Prostate gland (tissue), 2 donors: ENCODE measurements at places on chromosomes 6 and 20.

- no peak for DNase-seq
Observed at GRCh38 chr6:31908791-31909190, 6.9 kb upstream of the ZBTB12 start.

GRCh38 chr6:20969551-20969950, 435.3 kb downstream of the CDKAL1 start:
- DNase-seq = no peak

GRCh38 chr6:121811106-121811505, 375.7 kb downstream of the GJA1 start:
- no peak for DNase-seq

- no peak for DNase-seq
Observed at GRCh38 chr6:140319209-140319608, 944.8 kb upstream of the CITED2 start.

DNA sequence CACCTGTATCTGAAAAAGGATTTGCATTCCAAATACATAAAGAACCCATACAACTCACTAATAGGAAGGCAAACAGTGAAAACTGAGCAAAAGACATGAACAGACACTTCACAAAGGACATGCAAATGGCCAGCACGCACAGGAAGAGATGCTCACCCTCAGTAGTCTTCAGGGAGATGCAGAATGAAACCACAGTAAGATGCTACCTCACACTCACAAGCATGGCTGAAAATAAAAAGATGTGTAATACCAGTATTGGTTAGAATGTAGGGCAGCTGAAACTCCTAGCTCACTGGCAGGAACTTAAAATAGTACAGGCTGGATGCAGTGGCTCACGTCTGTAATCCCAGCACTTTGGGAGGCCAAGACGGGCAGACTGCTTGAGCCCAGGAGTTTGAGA, 64.6 kb downstream of the SNX5 start:
- DNase-seq = no peak

- peak; percentile 36 for DNase-seq
Observed at GRCh38 chr6:51855310-51856082, 231.9 kb downstream of the PKHD1 start.

DNA sequence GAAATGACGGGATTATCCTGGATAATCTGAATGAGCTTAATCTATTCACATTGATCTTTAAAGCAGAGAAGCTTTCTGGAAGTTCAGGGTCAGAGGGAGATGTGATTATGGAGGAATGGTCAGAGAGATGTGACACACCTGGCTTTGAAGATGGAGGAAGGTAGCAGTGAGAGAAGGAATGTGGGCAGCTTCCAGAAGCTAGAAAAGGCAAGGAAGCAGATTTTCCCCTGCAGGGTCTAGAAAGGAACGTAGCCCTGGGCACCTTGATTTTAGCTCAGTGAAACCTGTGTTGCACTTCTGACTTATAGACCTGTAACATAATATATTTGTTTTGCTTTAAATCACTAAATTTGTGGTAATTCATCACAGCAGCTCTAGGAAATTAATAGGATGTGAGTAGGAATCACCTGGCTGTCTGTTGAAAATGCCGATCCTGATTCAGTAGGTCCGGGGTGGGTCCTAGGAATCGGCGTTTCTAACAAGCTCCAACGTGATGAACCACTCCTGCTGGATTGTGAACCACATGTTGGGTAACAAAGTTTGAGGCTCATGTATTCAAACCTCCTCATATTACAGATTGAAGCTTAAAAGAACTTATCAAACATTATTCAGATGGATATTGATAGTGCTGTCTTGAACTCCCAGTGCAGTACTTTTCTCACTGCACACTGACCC, 157.0 kb downstream of the GJA1 start:
- DNase-seq = no peak

DNA sequence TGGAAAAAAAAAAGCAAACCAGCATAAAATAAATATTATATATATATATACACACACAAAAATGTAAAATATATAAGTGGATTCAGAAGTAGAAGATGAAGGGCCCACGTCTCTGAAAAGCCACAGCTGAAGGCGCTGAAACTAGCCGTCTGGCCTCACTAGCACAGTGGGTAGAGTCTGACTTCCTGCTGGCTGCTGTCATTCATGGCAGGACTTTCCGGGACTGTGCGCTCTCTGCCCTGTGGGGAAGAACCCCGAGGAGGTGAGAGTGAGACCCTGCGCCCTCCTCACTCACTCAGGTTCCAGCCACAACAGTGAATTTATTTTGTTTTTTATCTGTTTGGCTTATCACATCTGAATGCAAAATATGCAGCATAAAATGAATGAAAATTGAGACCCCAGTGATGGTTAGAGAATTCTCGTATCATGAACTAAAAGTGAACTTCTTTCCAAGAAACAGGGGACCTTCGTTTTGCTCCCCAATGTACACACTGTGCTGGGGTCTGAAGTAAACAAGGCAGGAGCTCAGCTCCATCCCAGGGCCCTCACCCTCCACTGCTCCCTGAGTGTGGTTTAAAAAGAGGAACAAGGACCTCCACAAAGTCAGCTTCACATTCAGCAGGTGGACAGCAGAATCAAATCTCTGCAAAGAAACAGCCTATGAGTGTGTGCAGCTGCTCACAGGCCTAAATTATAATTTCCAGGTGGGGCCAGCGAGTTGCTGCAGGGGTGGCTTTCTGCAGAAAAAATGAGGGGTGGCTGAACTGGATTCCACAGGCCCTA, 1.3 kb upstream of the RAMACL start:
- DNase-seq = no peak

DNA sequence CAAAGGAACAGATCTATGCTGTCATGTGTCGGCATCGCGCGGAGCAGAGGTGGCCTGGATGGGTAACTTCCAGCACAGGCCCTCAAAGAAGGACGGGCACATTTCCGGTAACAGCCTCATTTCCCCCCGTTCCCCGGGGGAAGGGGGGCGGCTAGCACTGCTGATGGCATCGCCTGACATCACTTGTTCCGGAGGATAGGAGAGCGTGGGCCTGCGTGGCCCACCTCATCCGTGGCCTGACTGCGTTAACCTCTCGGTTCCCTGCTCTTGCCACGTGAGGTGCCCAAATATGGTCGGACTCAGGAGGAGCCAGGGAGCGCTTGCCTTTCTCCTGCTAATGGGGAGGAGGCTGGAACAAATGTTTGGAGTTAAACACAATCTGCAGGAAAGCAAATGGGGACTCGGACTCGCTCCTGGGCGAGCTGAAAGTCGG, at the start of gene AKAP12:
TSS of gene AKAP12 (plus strand) at position 365 of the 433 bp plus-strand sequence. CDS start 596 bp downstream, outside the sequence.
- DNase-seq = no peak

- no peak for DNase-seq
Observed at GRCh38 chr20:12199703-12200102, 282.0 kb downstream of the BTBD3 start.

DNA sequence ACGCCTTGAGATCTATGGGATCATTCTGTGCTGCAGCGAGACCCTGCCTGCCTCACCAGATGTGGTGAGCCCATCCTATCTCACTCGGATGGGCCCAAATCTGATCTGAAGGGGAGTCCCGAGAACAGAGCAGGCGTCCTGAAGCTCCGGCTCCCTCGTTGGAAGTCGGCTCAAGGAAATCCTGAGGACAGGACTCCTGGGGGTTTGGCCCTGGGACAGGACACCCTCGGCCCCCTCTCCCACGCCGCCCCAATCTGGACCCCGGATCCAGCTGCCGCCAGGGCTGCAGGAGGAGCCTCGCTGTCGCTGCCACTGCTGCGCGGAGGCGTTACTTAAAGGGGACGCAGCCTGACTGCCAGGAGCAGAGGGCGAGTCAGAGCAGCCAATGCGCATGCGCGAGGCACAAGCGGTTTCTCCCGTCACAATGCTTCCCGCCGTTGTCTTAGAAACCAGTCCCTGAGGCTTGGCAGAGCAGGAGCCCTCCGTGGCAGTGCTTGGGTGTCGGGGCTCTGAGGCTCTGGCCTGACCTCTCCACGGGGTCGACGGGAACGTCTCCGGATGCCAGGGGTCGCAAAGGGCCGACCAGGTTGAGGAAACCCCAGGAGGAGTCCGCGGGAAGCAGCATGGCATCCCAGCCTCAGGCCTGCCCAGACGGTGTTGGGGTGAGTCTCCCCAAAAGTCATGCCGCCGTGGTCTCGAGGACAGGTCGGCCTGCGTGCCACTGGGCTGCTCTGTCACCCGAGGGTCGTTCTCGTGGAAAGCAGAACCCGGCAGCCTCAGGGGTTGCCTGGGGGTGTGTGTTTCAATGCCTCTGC, 1567.8 kb upstream of the DEFB115 start:
- DNase-seq = no peak

DNA sequence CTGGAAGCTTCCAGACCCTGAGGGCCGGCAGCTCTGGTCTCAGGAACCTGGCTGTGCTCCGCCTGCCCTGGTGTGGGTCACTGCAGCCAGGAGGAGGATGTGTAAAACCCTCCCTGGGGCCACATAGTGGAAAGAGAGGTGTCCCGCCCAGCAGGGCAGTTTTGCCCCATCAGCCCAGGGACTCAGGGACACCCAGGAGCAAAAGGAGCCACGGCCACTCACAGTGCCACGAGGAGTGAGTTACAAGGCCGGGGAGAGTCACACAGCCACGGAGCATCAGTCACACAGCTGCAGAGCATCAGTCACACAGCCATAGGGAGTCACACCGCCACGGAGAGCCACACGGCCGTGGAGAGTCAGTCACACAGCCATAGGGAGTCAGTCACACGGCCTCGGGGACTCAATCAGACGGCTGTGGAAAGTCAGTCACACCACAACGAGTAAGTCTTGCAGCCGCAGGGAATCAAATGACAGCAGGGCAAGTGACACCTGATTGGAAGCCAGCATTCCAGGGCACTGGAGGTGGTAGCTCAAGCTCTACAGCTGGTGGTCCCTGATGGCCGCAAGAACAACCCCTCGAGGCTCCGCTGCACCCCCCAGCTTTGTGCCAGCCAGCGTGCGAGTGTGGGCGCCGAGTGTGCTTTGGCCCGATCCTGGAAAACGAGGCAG, 60.9 kb downstream of the DLL1 start:
- no peak for DNase-seq

- DNase-seq = no peak
Observed at GRCh38 chr6:115216835-115217234, 843.9 kb downstream of the FRK start.

DNA sequence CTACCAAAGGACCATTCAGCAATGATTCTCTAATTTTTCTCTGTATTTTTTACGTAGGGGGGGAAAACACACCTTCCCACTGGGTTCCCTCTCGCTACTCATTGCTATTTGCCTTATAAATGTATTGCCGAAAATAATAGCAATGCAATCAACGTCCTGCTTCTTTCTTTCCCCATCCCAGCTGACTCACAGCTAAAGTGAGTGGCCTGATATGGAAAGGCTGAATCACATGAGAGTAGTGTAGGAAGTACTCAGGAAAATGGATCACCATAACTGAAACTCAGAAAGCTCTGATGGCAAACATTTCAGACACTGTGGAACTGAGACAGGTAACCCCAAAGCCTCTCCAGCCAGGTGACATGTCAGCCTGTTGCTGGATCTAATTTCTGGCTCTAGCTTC, 49.3 kb upstream of the SRPK1 start:
- no peak for DNase-seq

- no peak for DNase-seq
Observed at GRCh38 chr20:37347891-37348791, 2.2 kb downstream of the SRC start.
